ENCODE measurements at places on chromosomes 5 and 9. TPM values are rescaled to one million over a fixed set of nuclear protein-coding genes. Genes with fewer than 3 reads are reported as not detected.

DNA sequence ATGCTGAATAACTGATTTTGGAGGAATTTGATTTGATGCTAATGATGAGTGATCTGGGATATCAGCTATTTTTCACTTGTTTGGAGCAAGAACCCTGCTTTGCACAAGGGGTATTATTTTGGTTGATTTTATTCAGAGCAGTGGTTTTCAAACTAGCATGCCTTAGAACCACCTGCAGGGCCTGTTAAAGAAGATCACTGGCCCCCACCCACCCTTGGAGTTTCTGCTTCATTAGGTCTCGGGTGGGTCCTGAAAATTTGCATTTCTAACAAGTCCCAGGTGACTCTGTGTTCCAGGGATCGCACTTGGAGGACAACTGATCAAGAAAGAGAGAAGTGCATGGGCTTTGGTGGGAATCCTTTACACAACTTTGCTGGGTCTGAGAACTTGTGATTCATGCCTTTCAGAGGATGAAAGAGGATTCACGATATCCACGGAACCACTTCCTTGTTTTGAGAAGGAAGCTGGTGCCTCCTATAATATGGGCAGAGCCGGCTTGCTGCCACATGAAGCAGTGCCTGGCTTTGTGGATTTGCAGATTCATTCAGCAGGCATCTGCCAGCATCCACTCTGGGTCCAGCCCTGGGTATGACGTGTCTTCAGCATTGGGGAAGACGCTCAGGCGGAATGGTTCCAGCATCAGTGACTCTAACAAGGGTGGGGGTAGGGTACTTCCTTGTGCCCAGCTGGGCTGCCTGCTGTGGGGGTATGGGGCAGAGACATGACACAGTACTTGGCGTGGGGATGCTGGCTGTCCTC is 106.6 kb upstream of the PITX1 start:
- no peak for DNase-seq

The SLC25A48 gene
- polyA plus RNA-seq: 4.1 TPM

DNA sequence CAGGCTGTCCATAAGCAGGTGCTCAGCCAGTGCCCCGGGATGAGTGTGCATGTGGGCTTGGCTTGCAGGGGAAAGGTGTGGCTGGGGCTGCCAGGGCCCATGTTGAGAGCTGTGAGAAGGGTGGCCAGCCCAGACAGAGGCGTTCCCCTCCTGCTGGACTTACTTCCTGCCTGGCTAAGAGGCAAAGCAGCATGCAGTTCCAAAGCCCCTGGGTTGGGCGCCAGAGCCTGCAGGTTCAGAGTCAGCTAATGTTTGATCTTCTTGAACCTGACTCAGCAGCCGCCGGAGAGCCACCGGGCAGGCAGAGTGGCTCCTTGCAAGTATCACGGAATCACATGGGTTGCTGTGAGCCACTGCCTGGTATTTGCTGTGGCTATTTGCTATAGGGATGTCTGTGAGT is 168.4 kb upstream of the MAP1B start:
- no peak for DNase-seq

The FREM1 gene
- 206 TPM for polyA plus RNA-seq

The AIF1L gene
- polyA plus RNA-seq: 347 TPM

Measured in left kidney (tissue), 8 donors.